Brain (organoid and tissue), 16 donors: ENCODE measurements at places on chromosomes 7 and 10.
A peak's percentile ranks its signal among the peaks of the same experiment; 100 is the strongest.

- no peak for DNase-seq
Observed at GRCh38 chr7:127770885-127771284, 118.9 kb downstream of the SND1 start.

DNA sequence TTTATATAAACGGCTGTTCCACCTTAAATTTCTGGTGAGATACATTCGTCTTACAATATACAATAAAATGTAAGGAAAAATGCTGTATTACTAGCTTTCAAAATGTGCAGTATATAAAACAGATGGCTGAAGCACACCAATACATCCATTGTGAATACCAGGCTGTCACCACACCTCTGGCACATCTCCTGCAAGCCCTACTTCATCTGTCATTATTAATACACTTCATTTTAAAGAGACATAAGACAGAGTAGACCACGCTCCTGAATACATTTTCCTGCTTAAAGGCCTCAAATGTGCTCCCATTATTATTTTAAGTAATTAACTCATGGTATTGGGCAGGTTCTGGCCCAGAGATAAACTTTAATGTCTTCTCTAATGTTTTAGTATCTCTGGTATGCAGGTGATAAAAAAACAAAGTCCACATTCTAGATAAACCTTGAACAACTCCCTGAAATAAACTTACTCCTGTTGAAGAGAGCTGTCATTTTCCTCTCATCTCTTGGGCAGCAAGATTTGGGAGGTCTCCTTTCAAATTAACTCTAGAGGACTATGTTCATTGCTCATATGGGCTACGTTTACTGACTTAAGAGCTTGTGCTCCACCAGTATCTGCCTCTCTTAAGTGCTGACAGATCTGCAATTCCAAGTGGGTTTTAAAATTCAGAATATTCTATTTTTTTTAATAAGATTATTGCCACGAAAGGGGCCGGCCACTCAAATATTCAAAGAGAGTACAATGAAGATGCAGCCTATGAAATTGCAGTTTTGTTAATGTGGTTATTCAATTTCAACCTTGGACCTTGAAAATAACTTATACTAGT lies 396.5 kb upstream of the SEMA3D start:
- no peak for DNase-seq

- no peak for DNase-seq
Observed at GRCh38 chr10:120483651-120484301, 26.7 kb downstream of the PLPP4 start.

GRCh38 chr10:71260622-71261325 lies 48.4 kb downstream of the UNC5B start:
- DNase-seq, result peak; percentile 56

DNA sequence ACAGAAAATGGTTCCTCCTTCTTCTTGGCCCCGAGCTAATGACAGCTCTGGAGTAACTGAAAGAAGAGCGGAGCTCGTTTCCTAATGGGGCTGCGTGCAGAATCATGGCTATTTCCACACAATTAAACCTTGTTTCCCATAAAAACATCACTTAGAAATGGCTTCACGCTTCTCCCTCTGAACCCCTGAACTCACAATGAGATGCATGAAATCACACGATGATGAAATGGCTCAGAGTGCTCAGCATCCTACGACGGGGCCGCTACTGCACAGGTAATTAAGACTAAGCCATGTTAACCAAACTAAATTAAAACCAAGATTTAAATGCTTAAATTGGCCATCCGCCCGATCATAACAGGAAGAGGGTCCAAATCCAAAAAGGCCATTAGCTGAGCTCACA lies 80.0 kb upstream of the DNAAF5 start:
- DNase-seq, result no peak

GRCh38 chr7:156021471-156021870 lies 209.2 kb upstream of the SHH start:
- DNase-seq, result no peak

- DNase-seq, result no peak
Observed at GRCh38 chr7:28181416-28181815, 821 bp upstream of the JAZF1 start.

GRCh38 chr10:89838044-89838615 lies 136.7 kb downstream of the KIF20B start:
- peak; percentile 53 for DNase-seq

- no peak for DNase-seq
Observed at GRCh38 chr10:95328013-95328412, 37.2 kb upstream of the PDLIM1 start.

- DNase-seq, result no peak
Observed at GRCh38 chr10:124736491-124737136, 7.6 kb downstream of the FAM53B start.
